Esophagus squamous epithelium (tissue), 5 donors: ENCODE measurements at places on chromosomes 2 and 18.

GRCh38 chr18:25659541-25659940 is 307.6 kb upstream of the ZNF521 start:
- DNase-seq: no peak

GRCh38 chr2:218827701-218828476 is 3.7 kb downstream of the PRKAG3 start:
- no peak for DNase-seq

DNA sequence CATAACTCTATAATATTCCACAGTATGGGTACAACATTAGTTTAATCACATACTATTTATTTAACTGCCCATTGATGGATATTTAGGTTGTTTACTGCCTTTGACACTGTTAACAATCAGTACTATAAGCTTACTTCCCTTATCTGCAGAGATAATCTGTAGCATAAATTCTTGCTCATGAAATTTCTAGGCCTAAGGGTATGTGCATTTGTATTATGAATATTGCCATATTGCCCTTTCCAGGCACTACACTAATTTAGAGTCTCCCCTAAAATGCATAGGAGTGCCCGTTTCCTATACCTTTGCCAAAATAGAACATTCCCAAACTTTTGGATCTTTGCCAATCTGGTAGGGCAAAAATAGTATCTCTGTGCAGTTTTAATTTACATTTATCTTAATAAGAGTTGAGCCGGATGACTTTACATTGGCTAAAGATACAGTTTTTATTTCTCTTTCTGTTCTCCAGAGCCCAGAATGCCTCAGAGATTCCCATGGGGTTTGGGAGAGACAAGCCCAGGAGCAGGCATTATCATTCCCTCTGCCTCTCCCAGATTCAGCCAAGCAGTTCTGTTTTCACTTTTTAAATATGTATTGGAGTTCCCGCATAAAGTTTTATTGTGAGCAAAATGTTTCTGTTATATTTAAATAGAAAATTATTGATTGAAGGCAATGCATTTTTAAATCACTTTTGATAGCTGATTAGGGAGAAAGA is 102.8 kb downstream of the CAPN13 start:
- no peak for DNase-seq

DNA sequence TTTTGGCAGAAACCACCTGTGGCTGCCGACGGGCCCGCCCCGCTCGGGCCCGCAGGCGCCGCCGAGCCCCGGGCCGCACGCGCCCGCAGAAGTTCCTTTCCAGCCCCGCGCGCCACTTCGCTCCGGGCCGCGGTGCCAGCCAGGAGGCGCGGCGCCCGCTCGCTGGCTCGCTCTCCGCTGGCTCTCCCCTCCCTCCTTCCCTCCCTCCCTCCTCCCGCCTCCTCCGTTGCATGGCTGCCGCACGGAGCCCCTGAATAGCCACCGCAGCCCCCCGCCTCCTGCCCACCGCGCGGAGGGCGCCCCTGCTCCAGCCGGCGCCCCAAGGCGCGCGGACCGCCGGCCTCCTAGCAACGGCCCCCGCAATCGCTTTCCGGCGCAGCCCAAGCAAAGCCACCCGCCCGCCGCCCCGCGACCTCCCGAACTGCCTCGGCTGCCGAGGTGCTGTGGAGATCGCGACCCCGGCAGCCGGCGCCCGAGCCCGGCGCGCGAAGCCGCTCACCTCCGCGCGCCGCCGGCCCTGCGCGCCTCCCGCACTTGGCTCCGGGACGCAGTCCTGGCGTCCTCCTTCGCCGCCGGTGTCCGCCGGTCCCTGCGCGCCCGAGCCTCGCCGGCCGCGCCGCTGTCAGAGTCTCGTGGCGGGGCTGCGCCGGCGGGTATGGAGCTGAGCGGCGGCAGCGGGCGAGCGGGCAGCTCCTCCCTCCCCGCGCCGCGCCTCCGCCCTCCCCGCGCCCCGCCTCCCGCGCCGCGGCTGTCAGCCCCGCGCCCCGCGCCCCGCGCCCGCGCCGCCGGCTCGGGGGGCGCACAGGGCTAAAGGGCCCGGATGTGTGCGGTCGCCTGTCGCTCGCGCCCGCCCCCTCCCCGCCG is at the start of gene ZBTB7C:
ZBTB7C (minus strand) TSS at position 657 of the 864 bp plus-strand sequence.
- DNase-seq: no peak

DNA sequence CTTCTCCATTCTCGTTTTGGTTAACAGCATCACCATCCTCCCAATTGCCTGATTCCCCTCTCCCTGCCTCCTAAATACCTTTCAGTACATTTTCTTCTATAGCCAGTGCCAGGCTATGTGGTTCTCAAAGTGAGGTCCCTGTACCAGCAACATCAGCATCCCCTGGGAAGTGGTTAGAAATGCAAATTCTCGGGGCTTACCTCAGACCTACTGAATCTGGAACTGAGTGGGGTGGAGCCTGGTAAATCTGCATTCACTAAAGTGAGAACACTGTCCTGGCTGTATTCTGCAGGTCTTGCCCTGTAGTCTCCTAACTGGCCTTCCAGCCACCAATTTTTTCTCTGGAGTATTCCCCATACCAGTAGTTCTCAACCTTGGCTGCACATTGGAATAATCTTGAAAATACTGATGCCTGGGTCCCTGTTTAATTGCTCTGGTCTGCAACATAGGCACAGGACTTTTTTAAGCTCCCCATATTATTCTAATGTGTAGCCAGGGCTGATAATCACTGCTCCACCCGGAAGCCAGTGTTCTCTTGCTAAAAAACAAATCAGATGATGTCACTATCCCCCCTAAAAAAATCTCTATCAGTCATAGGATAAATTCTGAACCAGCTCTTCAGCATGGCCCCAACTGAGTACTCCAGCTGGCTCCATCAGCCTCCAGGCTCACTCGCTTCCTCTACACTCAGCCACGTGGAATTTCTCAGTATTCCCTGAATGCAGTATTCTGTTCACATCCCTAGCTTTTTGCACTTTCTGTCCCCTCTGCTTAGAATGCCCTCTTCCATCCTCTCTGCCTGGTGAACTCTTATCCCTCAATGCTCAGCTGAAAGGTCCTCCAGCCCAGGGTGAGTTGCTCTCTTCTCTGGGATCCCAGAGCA is 98.4 kb downstream of the CDK15 start:
- no peak for DNase-seq

DNA sequence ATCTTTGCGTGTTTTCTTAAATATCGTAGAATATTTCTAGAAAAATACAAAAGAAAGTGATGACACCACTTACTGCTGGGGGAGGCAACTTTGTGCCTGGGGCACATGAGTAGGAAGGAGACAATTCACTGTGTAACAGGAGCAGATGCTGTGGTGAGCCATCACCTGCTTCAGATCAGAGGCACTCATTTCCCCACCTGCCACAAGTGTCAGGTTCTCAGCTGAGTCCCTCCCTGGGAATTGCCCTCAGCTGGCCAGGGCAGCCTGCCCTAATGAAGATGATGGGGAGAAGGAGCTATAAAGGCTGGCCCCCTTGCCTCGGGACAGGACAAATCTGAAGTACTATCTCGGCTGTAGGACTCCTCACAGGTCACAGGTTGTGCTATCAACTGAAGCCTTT is 322.8 kb downstream of the STK39 start:
- DNase-seq: no peak

DNA sequence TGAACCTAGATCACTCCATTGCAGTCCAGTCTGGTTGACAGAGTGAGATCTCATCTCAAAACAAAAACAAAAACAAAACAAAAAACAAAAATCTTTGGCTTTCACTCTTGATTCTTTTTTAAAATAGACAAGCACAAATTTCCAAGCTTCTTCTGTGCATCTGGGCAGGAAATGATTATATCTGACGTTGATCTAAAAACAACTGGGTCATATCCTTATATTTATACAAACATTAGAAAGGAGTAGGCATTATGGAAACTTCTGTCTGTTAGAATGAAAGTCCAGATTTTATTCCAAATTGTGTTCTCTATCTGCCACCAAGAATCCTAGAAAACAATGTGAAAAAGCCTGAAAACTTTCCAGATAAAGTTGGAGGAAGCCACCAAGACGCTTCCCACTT is 26.2 kb upstream of the PMAIP1 start:
- no peak for DNase-seq

DNA sequence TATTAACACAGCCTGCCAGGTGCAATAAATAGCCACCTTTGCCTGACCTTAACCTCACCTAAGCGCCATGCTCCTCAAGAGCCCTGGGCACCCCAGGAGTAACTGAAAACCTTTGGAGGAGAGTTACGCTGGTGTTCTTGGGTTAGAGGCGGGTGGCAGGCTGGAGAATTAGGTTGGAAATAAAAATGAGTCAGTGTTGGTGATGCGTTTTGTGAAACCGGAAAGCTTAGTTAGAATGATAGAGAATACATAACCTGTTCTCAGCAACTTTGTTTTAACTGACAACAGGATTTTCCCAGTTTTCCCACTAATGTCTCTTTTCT is 17.0 kb downstream of the LRRFIP1 start:
- DNase-seq: no peak

GRCh38 chr2:69717861-69718273 is 24.1 kb upstream of the ANXA4 start:
- no peak for DNase-seq

- no peak for DNase-seq
These were observed 54.6 kb upstream of the CYTIP start for GRCh38 chr2:157498483-157498882.

- DNase-seq: no peak
These were observed 32.7 kb downstream of the MOB4 start for GRCh38 chr2:197548582-197548981.

- DNase-seq: no peak
These were observed 352.7 kb downstream of the AKAIN1 start for GRCh38 chr18:4844320-4844719.

GRCh38 chr2:99861376-99861760 is 281.0 kb downstream of the AFF3 start:
- no peak for DNase-seq

GRCh38 chr2:122532072-122532344 is 776.6 kb downstream of the TSN start:
- no peak for DNase-seq

GRCh38 chr2:162111958-162112850 is 38.2 kb upstream of the DPP4 start:
- no peak for DNase-seq

- DNase-seq: no peak
These were observed 63.0 kb upstream of the PGAP1 start for GRCh38 chr2:196989496-196989895.
